AG09309 (cell line): ENCODE measurements at places on chromosomes 3 and 15.

DNA sequence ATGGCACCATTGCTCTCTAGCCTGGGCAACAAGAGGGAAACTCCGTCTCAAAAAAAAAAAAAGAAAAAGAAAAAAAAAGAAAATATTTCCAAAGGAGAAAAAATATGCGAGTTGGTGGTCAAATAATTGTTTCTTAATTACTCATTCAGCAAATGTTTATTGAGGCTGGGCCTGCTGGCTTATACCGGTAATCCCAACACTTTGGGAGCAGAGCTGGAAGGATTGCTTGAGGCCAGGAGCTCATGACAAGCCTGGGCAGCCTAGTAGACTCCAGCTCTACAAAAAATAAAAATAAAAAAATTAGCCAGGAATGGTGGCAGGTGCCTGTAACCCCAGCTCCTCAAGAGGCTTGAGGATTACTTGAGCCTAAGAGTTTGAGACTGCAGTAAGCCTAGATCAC lies 4.1 kb downstream of the KNL1 start:
- no peak for DNase-seq

- no peak for DNase-seq
These were observed 22.1 kb downstream of the CNTN3 start for GRCh38 chr3:74592359-74592758.

DNA sequence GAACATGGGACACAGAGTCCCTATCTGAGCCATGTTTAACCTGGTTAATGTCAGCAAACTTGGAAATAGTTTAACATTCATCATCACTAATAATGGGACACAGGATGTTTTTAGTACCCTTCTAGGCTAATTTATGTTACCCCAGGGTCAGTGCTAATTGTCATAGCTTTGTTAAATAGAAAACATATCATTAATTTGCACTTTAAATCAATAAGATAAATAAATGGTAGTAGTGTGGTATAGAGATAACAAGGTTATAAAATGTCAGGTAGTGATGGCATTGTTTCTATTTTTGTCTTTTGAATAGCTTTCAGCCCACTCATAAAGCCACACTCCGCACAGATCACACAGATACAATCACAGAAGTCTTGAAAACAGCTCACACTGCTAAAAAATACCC lies 534.9 kb downstream of the MECOM start:
- DNase-seq, result no peak

DNA sequence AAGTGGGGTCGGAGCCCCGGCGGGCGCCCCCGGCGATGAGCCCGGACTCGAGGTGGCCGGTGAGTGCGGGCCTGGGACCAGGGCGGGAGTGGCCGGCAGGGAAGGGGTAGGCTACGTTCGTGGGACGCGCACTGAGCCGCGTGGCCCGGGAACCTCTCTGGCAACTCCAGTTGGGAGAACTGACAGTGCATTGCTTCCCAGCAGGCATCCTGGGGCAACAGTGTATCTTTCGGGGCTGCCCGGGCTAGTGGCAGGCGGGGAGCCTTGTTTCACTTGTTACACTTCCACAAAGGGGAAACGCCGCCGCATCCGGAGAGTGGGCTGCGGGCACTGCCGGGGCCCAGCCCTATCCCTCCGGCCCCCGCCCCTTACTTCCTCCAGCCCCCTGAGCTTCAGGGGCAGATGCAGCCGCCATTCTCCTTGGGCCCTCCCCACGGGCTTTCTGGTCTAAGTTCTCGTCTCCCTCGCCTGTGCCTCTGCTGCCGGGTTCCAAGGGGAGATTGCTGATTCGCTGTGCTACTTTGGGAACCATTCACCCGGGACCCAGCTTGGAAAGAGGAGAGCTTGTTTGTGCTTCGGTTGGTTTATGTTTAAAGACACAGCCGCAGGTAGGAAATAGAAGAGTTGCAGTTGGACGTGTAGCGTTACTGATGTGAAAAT lies 675 bp downstream of the BRPF1 start:
- no peak for DNase-seq

GRCh38 chr15:39979606-39980005 lies 45.7 kb downstream of the EIF2AK4 start:
- no peak for DNase-seq

DNA sequence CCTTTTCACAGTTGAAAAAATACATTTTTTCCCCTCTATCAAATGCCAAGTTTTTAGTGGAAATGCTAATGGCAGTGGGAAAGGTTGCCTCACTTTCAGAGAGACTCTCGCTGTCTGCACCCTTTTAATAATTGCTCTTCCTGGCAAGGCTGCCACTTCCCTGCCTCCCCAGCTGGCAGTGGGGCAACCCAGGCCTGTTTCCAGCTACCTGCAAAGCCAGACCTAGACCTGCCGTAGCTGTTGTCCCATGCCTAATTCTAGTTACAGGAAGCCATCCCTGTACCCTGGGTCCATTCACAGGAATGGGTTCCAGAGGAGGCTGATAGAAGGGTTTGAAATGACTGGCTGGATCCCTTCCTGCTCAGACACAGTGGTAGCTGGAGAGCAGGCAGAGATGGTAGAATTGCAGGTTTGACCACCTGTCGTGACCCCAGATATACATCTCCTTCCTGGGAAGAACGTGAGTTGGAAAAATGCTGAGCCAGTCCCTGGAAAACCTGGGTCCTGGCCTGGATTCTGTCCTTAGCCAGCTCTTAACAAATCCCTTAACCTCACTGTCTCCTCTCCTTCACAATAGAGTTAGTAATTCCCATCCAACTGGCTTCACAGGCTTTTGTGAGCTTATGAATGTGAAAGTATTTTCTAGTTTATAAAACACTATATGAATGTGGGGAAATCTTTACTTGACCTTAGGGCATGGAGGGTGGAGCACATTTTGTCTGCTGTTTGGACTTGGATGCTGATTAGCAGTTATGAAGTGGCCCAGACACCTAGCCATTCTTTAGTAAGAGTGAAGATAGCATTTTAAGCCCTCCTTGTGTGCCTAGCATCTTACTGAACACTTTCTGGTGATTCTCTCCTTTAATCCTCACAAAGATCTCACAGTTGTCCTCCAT lies 12.9 kb upstream of the ALPK3 start:
- no peak for DNase-seq

DNA sequence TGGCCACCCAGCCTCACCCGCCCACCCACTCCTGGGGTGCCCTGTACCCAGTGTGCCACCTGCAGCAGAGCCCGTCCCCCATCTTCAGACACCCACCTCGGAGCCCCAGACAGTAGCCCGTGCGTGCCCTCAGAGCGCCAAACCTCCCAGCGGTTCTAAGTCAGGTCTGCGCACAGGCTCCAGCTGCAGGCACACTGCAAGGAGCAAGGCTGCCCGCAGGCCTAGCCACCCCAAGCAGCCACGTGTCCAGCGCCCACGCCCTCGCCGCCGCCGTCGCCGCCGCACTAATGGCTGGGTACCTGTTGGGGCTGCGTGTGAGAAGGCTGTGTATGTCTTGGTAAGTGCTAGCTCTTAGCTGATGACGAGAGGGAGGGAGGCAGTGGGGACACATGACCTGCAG lies 8.8 kb upstream of the CHST14 start:
- no peak for DNase-seq

DNA sequence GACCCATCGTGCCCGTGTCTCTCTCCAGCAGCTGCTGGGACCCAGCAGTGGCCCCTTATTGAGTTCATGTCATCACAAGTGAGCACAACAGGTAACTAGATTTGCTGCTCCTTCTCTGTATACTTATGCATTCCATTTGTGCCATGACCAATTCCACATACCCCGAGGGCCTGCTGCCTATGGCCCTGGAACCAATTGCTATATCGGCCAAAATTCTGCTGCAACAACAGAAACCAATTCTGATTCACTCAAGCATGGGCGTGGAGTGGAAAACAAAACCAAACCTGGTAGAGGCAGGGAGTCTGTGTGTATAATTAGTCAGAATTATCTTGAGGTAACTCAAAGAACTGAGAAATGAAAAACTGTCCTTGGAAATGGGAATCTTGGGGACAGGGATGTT lies 516.6 kb downstream of the EPHB1 start:
- DNase-seq, result no peak

DNA sequence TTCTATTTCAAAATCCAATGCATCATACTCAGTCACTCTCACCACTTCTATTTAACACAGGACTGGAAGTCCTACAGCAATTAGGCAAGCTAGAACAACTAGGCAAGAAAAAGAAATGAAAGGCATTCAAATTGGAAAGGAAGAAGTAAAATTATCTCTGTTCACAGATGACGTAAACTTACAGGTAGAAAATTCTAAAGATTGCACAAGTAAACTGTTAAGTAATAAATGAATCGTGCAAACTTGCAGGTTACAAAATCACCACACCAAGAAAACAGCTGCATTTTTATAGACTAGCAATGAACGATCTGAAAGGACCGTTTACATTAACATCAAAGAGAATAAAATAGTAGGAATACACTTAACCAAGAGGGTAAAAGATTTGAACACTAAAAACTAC lies 36.2 kb downstream of the CHST2 start:
- no peak for DNase-seq

- DNase-seq, result no peak
These were observed 47.2 kb upstream of the PLCL2 start for GRCh38 chr3:16837602-16838001.

DNA sequence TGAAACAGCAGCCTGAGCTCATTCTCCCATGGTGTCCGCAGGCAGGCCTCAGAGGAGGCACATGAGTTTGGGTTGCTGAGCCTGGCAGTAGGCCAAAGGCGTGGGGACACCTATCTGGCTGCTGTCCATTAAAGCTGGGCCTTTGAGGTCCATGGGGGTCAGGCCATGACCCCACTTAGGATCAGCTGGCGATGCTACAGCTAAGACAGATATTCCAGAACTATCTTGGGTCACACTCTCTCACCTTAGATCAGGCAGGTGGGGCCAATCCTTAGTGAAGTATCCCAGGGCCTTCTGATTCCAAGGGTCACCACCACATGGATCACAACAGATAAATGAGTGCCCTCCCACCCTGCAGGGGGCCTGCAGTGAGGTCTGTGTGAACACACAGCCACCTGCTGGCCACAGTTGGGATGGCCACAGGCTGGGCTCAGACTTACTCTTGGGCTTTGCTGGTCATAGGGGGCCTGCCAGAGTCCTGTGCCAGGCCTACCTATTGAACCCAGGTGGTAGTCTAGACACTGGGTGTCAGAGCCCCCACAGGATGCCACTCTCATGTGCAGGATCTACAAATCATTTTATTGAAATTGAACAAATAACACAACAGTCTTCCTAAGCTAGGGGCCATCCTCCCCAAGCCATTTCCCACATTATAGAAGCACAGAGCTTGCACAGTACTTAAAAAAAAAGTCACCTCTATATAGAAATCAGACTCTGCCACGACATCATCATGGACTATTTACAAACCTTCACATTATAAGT lies 2.0 kb upstream of the HYAL2 start:
- no peak for DNase-seq

DNA sequence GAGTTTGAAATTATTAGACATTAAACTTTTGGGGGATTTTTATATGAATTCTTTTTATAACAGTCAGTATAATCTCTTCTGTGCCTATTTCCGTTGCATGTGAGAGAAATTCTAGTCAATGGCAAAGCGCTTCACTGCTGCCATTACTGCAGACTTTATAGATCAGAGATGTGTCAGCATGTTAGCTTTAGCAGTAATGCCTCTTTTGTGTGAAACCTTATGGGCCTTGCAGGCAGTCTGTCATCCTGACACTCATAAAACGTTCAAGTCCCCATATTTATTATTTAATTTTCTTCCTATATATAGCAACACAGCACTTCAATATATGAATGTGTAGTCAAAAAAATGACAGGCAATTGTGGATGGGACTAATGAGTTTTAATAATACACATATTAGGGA lies 191.0 kb downstream of the NLGN1 start:
- no peak for DNase-seq

- no peak for DNase-seq
These were observed 177.9 kb upstream of the SOX2 start for GRCh38 chr3:181533811-181534210.

- DNase-seq, result no peak
These were observed 35.9 kb upstream of the TMEM115 start for GRCh38 chr3:50395070-50395860.

DNA sequence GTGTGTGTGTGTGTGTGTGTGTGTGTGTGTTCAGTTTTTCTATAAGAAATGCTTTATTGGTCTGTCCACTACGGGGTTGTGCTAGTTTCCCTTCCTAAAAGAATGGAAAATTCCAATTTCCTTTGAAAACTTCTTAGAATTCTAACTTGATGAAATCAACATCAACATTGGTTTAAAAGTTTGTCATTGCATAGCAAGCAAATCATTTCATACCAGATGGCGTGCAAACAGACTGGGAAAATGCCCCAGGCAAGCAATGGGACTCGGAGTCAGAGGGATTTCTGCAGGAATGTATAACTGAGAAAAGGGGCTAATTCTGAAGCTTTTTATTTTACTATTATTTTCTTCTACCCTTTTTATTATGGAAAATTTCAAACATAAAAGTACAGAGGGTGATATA lies 13.1 kb upstream of the DYNC1LI1 start:
- DNase-seq, result peak; percentile 62

- no peak for DNase-seq
These were observed 408.5 kb downstream of the ERC2 start for GRCh38 chr3:56059731-56060130.

DNA sequence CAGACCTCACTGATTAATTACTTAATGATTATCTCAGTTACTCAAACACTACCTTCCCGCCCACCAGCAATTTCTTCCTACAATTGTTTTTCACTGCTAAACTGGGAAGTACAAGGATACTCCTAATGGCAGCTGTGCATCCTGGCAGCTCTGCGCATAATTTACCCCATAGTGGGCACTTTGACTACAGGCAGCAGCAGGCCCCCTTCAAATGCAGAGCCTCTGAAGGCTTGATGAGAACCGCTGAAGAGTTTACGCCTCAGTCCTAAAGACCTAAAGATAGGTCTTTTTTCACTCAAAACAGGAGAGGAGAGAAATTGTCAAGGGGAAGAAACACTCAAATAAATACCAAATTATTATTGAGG lies 10.7 kb downstream of the CCDC32 start:
- no peak for DNase-seq

GRCh38 chr3:156465194-156465593 lies 89.7 kb downstream of the SSR3 start:
- DNase-seq, result no peak

GRCh38 chr15:55628369-55628730 lies 40.2 kb upstream of the PYGO1 start:
- DNase-seq, result no peak

- no peak for DNase-seq
These were observed 13.2 kb downstream of the GHRL start for GRCh38 chr3:10279384-10280176.

GRCh38 chr3:180646187-180646790 lies 33.0 kb downstream of the CCDC39 start:
- no peak for DNase-seq

GRCh38 chr3:123444023-123444422 lies 4.9 kb downstream of the ADCY5 start:
- DNase-seq, result no peak
